ENCODE measurements at places on chromosomes 6 and 20.

DNA sequence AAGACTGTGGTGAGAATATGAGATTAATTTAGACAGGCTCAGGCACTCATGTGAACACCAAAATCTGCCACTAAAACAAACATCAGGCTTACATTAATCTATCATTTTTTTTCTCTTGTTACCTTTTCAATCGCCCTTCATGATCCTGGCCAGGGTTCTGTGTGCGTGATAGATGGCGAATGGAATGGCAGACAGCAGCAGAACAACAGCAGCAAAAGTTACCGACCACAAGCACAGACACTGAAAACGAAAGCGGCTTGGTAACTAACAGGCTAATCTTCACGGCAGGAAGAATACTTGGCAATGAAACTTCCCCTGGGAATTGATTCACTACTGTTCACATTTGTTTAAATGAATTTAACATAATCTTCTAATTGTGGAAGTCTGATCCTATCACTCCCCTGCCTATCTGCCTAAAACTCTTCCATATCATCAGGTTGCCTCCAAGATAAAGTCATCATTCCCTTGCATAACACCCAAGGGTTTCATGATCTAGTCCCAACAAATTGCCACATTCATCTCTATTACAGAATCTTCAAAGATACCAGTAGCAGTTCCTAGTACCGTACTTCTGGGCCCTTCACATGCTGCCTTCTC is 28.7 kb downstream of the PTPRK start:
- DNase-seq: no peak

GRCh38 chr6:37050045-37050853 is 44.8 kb downstream of the FGD2 start:
- DNase-seq: no peak

GRCh38 chr6:56072856-56073255 is 174.5 kb downstream of the COL21A1 start:
- no peak for DNase-seq

DNA sequence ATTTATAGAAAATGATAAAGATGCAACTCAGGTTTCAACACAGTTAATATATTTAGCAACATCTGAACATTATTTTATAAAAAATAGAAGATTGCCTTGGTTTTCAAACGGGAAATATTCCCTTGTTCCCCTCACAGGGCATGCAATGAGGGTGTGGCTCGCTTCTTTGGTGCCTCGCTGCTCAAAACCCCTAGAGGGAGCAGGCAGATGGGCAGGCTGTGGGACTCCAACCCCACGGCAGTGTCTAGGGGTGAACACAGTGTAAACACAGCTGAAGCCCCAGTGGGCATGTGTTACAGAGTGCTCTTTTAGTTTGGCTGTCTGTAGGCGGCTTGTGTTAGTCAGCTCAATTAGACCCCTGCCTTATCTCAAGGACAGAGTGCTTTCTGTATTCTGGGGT is 560.8 kb upstream of the IMPG1 start:
- no peak for DNase-seq

DNA sequence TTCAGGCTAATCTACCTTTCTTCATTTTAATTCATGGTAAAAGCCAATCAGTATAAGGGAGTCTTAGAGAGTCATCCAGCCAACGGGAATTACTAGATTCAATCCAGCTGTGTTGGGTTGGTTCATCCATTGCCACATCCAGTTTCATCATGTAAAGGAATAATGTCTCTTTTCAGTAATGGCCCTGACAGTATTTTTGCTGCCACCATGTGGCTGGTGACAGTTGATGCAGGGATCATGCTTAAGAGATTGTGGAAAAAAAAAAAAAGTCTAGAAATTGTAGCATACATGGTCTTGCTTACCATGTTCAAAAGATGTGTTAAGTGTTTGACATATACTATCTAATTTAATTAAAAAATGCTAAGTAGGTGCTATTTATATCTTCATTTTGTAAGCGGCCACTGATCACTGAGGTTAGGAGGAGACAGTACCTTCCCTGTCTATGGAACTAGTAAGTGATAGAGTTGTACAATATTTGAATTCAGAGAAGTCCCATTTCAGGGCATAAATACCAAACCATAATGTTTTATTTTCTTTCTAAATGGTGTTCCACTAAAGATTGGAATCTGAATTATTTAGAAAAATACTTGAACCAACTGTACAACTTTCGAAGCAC is 135.9 kb downstream of the KHDRBS2 start:
- DNase-seq: no peak

DNA sequence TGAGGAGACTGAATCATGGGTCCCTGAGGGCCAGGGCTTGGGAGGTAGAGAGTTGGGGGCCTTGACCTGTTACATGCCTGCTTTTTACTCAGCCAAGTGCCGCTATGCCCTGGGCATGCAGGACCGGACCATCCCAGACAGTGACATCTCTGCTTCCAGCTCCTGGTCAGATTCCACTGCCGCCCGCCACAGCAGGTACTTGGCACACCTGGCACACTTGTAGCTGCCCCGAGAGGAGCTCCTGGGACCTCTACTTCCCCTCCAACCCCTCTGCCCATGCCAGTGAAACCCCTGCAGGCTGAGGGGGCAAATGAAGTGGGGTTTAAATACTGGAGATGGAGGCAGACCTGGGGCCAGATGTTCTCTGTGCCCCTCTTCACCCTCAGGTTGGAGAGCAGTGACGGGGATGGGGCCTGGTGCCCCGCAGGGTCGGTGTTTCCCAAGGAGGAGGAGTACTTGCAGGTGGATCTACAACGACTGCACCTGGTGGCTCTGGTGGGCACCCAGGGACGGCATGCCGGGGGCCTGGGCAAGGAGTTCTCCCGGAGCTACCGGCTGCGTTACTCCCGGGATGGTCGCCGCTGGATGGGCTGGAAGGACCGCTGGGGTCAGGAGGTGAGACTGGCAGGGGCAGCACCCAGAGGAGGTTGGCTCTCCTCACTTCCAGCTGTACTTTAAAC is 4.6 kb downstream of the DDR1 start:
- DNase-seq: no peak

Data from keratinocyte (primary cell).